ENCODE measurements at places on chromosomes 13 and 19.

DNA sequence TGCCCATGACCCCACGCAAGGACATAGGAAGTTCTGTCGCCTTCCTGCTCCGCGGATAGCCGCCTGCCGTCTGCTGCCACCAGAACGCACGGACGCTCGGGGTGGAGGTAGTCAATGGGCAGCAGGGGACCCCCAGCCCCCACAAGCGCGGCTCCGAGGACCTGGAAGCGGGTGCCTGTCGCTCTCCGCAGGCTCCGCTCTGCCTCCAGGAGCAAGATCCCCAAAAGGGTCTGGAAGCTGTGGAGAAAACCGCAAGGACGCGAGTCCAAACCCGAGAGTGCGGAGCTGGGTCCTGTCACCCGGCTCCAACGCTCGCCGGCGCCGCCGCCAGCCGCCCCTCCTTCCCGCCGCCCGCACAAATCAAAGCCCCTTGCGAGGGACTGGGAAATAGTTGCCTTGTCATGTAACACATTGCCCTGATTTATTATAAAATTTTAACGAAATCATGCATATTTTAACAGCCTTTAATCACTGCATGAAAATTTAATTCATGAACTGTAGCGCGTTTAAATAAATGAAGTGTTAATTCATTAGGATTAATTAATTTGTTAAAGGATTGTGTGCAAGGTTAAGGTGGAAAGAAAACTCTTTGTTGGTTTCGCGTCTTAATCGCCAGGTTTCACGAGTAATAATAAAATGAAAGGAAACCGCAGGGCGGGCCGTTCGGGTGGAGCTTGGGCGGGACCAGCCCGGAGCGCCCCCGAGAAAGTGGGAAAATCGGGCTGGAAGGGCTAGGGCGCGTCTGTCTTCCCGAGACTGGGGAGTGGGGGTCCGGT is 5.5 kb upstream of the POU4F1 start:
- no peak for DNase-seq

GRCh38 chr13:35484384-35484783 is 7.9 kb upstream of the MAB21L1 start:
- no peak for DNase-seq

DNA sequence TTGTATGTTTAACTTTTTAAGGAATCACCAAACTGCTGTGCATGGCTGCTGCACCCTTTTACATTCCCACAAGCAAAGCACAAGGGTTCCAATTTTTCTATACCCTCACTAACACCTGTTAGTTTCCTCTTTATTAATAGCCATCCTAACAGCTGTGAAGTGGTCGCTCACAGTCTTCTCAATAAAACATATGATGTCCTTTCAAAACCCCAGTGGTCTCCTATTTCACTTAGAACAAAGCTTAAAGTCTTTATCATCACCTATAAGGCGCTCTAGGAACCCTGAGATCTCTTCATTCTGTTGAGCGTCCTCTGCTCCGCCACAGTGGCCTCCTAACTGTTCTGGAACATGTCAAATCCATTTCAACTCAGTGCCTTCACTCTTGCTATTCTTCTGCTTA is 400.5 kb downstream of the KLF12 start:
- DNase-seq, result no peak

DNA sequence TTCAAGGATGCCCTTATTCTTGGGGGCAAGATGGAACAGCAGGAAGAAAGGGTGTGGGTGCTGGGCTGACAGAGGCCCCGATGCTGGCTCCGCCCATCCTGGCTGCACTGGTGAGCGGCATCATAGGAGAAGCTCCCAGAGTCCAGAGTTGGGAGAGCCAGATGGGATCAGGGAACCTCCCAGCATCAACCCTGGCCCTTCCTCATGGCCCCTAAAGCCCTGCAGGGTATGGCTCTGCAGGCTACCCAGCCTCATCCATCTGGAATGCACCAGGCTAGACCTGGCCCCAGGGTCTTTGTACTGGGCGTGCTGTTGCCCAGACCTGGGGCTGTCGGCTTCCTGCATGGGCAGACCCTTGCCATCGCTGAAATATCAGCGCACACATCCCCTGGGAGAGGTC is 7.9 kb upstream of the ELL start:
- no peak for DNase-seq

- no peak for DNase-seq
Measured at GRCh38 chr19:16306728-16307402, 17.8 kb upstream of the KLF2 start.

DNA sequence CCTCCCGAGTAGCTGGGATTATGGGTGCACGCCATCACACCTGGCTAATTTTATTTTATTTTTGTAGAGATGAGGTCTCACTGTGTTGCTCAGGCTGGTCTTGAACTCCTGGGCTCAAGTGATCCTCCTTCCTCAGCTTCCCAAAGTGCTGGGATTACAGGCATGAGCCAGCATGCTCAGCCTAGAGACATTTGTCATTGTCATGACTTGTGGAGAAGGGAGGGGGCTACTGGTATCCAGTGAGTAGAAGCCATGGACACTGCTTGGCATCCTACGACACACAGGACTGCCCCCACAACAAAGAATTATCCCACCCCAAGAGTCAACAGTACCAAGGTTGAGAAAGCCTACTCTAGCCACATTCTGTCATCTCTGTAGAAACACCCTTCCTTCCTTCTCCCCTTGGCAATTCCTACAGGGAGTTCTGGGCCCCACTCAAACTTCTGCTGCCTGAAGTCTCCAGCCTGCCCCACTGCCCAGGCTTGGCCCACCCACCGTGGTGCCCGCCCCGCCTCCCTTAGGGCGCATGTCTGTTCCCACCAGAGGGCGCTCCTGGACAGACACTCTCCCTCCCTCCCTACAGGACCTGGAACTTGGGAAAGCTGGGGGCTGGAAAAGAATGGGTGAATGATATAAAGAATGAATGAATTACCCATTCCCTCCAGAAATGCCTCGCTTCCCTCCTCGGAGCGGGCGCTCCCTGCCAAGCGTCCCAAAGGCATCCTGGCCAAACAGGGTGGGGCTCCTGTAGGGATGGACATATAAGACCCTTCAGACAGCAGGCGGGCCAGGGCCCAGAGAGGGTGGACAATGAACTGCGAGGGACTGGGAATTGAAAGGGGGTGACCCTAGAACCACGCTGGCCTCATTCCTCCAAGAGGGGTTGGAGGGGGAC is 5.5 kb upstream of the EMP3 start:
- peak; percentile 78 for DNase-seq

- no peak for DNase-seq
Measured at GRCh38 chr13:21048901-21049698, 12.3 kb downstream of the LATS2 start.

- DNase-seq, result peak; percentile 25
Measured at GRCh38 chr19:3062165-3063105, at the start of gene TLE5. TLE5 (minus strand) TSS chr19:3062495; CDS start chr19:3062200, 295 bp downstream.

- DNase-seq, result peak; percentile 11
Measured at GRCh38 chr19:45250832-45251451, at the start of gene MARK4. MARK4 (plus strand) TSS chr19:45251271; CDS start chr19:45251589, 318 bp downstream.

- DNase-seq, result no peak
Measured at GRCh38 chr13:97448503-97449251, 14.7 kb downstream of the RAP2A start.

- no peak for DNase-seq
Measured at GRCh38 chr13:30486230-30487074, 20.7 kb upstream of the HMGB1 start.

- DNase-seq, result no peak
Measured at GRCh38 chr13:30371649-30372265, 50.5 kb upstream of the UBE2L5 start.

- DNase-seq, result no peak
Measured at GRCh38 chr19:45450012-45450333, 17.8 kb upstream of the FOSB start.

DNA sequence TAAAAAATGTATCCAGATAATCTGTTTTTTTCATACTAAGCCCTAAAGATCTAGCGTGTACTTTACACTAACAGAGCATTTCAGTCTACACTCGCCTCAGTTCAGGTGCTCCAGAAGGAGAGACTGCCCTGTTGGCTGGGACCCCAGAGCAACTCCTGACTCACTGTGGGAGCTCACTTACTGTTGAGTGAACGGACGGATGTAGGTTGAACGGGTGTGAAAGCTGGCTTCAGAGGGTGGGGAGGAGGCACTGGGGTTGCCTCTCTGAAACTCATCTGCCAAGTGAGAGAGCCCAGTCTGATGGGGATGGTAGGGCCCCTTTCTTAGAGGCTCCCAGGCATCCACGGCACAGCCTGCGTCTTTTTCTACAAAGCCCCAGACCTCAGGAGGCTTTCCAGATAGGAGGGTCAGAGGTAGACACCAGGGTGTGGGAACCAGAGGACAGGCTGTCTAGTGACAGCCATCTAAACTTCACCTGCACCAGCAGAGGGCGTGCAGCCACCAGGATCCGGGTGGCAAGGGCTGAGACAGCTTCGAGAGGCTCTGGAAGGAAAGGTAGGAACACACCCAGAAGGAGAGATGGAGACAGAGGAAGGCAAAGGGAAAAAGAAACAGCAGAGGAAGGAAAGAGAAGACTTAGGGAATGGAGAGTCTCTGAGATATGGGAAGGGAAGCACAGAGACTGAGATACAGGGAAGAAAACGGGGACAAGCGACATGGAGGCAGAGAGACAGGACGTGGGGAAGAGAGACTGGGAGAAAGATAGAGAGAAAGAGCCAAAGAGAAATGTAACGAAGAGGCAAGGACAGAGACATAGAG is 3.7 kb downstream of the KASH5 start:
- peak; percentile 6 for DNase-seq

DNA sequence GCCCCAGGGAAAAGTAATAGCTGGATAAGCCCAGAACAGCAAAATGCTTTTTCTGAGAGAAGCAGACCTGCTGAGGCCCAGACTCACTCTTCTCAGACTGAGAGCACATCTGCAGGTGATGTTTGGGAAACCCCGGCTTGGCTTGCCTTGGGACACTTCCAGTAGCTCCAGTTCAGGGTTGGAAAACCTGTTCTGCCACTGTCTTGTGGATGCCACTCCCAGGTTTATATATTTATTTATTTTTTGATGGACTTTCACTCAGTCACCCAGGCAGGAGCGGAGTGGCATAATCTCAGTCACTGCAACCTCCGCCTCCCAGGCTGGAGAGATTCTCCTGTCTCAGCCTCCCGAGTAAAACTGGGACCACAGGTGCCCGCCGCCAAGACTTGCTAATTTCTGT is 8.0 kb upstream of the SMARCA4 start:
- no peak for DNase-seq

DNA sequence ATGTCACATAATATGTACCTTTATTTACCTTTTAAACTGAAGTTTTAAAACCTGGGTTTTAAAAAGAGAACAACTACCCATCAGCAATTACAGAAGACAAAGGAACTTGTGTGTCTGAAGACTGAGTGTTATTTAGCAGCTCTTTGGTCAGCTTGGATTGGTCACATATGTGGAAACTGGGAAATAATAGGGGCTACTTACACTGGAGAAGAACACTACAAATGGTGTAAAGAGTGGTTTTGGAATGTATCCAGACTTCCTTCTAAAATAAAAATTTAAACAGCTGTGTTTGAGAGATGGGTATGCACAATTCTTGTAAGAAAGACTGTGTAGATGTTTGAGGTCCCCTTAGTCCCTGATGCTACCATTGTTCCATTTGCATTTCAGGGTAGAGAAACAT is 13.3 kb downstream of the TNFRSF19 start:
- DNase-seq, result no peak

DNA sequence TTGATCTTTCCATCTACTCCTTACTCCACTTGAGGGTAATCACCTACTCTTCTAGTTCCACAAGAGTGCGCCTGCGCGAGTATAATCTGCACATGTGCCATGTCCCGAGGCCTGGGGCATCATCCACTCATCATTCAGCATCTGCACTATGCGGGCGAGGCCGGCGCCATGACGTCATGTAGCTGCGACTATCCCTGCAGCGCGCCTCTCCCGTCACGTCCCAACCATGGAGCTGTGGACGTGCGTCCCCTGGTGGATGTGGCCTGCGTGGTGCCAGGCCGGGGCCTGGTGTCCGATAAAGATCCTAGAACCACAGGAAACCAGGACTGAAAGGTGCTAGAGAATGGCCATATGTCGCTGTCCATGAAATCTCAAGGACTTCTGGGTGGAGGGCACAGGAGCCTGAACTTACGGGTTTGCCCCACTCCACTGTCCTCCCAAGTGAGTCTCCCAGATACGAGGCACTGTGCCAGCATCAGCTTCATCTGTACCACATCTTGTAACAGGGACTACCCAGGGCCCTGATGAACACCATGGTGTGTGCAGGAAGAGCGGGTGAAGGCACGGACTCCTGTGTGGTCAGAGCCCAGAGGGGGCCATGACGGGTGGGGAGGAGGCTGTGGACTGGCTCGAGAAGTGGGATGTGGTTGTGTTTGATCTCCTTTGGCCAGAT is 2.7 kb upstream of the KLK2 start:
- DNase-seq, result no peak

GRCh38 chr19:52170304-52170703 is 1.1 kb downstream of the ZNF836 start:
- no peak for DNase-seq

DNA sequence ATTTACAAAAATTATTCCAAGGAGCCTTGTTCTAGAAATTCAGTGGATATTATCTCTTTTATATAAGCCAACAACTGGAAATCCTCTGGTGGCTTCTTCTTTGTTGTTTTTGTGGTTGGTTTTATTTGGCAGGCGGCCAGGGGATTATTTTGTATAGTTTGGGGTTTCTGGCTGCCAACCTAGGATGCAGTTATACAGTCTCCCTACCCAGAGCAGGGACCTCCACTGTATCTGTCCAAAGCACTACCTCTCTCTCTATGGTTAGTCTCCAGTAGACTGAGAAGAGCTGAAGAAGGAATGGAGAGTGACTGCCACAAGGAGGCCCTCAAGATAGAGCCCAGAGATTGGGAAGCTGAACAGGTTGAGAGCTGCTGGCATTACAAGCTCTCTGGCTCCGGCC is 80.2 kb downstream of the ZAR1L start:
- no peak for DNase-seq

DNA sequence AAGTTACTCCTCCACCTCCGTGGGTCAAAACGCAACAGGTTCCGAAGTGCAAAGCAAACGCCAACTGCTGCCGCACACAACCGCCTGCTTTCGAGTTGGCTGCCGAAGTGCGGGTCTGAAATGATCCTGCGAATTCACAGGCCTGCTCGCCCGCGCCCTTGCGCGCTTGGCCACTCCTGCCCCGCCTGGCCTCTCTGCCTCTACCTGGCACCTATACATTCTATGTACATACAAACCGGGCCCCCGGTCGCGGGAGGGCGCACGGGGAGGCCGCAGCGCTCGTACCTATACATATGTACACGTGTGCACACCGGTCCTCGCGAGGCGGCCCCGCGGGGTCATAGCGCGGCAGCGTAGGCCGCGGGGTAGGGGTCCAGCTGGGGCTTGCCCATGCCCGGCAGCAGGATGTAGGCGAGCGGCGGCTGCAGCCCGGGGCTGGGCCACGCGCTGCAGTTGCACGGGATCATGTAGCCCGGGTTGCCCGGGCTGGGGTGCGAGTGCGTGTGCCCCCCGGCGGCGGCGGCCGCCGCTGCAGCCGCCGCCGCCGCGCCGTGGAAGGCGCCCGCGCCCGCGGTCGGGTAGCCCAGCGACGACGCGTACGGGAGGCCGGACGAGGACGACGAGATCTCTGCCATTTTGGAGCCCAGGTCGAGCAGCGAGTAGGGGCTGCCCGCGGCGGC is 1.3 kb downstream of the SOX21 start:
- no peak for DNase-seq

Measured in C1 segment of cervical spinal cord (tissue), 14 donors.